T-helper 2 cell treated with Interferon-gamma antibody and Interleukin-4, amounts not matched to agents 100 ng/mL and 5 ng/mL, for 36 hours (primary cell): ENCODE measurements at places on chromosomes 5 and 9. TPM values are rescaled to one million over a fixed set of nuclear protein-coding genes. Genes with fewer than 3 reads are reported as not detected.

CTSV gene
- 0.27 and 0.36 TPM in 2 replicates for total RNA-seq

RGS7BP gene
- total RNA-seq, result not detected in 2 replicates

SH3PXD2B gene
- total RNA-seq, result 0.14 and 0.27 TPM in 2 replicates

GDF9 gene
- total RNA-seq, result 0.18 and 0.27 TPM in 2 replicates

C1QTNF2 gene
- total RNA-seq, result not detected in 2 replicates

WHRN gene
- total RNA-seq, result 0.39 and 0.52 TPM in 2 replicates

FOXD4 gene
- total RNA-seq, result 0.23 TPM in 1 of 2 replicates, not detected in the other

ENG gene
- total RNA-seq, result 21.4 and 23.0 TPM in 2 replicates
